ENCODE measurements at places on chromosomes 5 and 9.

- no peaks in the 10 kb centered on the region for H3K27me3 ChIP-seq
- no peak overlapping the region for H3K4me3 ChIP-seq
- H3K36me3 ChIP-seq: peaks cover 4% of the 10 kb centered on the region
- no peak for DNase-seq
- H3K27ac ChIP-seq: no peak overlapping the region
- H3K4me1 ChIP-seq: no peaks in the 10 kb centered on the region
Measured at GRCh38 chr9:109399258-109399767, 78.5 kb upstream of the EPB41L4B start.

DNA sequence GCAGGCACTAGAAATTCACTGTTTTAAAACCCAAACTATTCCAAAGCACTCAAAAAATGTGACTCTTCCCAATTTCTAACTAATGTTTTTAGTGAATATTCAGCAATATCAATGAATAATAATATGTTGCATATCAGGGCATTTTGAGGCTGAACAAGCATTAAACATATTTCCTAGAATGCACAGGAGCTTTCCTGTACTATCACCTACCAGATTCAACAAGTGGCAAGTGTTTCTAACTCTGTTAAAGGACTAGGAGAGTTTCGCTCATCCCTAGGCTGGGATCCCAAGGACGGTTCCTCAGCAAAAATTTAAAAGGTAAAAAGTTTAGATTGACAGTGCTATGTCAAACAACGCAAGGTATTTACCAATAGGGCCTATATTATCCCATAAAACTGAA, 21.0 kb downstream of the GNE start:
- H3K27me3 ChIP-seq: no peaks in the 10 kb centered on the region
- no peak overlapping the region for H3K27ac ChIP-seq
- peaks cover 34% of the 10 kb centered on the region for H3K36me3 ChIP-seq
- H3K4me1 ChIP-seq: no peaks in the 10 kb centered on the region

GRCh38 chr5:152358861-152359568, 46.1 kb downstream of the NMUR2 start:
- no peaks in the 10 kb centered on the region for H3K36me3 ChIP-seq
- H3K27ac ChIP-seq: no peak overlapping the region
- peaks cover 2% of the 10 kb centered on the region for H3K27me3 ChIP-seq
- DNase-seq: no peak
- H3K4me3 ChIP-seq: no peak overlapping the region

DNA sequence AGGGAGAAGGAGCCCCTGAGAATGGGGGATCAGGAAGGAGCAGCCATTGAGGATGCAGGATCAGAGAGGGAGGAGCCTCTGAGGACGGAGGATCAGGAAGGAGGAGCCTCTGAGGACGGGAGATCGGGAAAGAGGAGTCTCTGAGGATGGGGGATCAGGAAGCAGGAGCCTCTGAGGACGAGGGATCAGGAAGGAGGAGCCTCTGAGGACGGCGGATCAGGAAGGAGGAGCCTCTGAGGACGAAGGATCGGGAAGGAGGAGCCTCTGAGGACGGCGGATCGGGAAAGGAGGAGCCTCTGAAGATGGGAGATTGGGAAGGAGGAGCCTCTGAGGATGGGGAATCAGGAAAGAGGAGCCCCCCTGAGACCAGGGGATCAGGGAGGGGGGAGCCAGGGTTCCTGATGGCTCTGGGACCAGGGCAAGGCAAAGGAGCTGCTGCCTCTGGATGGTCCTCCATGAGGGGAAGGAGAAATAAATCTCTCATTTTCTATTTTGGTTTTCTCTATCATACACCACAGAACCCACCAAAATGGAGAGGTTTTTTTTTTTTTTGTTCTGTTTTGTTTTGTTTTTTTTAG, 22.6 kb upstream of the SARDH start:
- no peak for DNase-seq
- no peak overlapping the region for H3K4me3 ChIP-seq
- H3K36me3 ChIP-seq: peaks cover 33% of the 10 kb centered on the region
- no peak overlapping the region for H3K27ac ChIP-seq

DNA sequence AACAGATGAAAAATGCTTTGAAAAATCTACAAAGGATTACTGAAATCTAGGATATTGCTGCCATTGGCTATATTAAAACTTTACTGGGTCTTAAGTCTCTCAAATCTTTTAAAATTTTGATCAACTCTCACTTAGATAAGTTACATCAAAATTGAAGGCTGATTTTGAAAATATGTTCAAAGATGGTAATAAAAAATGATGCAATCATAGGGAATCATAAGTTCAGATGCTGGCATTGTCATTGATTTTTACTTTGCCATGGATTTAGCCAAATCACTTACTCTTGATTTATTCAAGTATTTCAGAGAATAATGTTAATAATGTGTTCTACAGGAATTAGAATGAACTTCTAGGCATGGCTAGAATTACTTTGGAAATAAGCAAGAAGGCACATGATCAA, 24.2 kb downstream of the LARS1 start:
- peaks cover 43% of the 10 kb centered on the region for H3K36me3 ChIP-seq
- no peaks in the 10 kb centered on the region for H3K4me1 ChIP-seq
- H3K4me3 ChIP-seq: no peak overlapping the region

GRCh38 chr5:168624850-168625364, 45.7 kb upstream of the PANK3 start:
- H3K27me3 ChIP-seq: peaks cover 14% of the 10 kb centered on the region
- no peak for DNase-seq
- H3K27ac ChIP-seq: no peak overlapping the region
- no peaks in the 10 kb centered on the region for H3K4me1 ChIP-seq
- H3K36me3 ChIP-seq: peaks cover under 1% of the 10 kb centered on the region

- H3K4me3 ChIP-seq: no peak overlapping the region
- no peaks in the 10 kb centered on the region for H3K4me1 ChIP-seq
- no peaks in the 10 kb centered on the region for H3K36me3 ChIP-seq
- no peak overlapping the region for H3K27ac ChIP-seq
- no peak for DNase-seq
Measured at GRCh38 chr5:77015938-77016569, 14.2 kb upstream of the AGGF1 start.

DNA sequence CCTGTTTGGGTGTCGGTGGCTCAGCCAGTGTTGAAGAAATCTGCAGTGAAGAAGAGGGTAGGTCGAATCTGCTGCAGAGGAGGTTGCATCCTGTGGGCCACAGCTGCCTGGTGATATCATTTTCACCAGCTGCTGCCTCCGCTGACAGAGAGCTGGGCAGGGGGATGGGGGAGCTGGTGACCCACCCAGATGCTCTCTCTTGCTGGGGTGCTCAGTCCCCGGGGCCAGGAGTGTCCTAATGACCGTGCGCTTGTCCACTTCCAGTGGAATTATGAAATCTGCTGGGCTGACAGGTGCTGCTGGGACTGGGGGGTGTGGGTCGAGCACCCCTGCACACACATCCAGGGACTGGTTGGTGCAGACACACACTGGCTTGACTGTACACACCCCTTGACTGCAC, 83.2 kb upstream of the IRX4 start:
- no peak for DNase-seq
- H3K36me3 ChIP-seq: no peaks in the 10 kb centered on the region
- no peaks in the 10 kb centered on the region for H3K4me1 ChIP-seq
- H3K27me3 ChIP-seq: peaks cover 23% of the 10 kb centered on the region
- no peak overlapping the region for H3K27ac ChIP-seq
- no peak overlapping the region for H3K4me3 ChIP-seq

DNA sequence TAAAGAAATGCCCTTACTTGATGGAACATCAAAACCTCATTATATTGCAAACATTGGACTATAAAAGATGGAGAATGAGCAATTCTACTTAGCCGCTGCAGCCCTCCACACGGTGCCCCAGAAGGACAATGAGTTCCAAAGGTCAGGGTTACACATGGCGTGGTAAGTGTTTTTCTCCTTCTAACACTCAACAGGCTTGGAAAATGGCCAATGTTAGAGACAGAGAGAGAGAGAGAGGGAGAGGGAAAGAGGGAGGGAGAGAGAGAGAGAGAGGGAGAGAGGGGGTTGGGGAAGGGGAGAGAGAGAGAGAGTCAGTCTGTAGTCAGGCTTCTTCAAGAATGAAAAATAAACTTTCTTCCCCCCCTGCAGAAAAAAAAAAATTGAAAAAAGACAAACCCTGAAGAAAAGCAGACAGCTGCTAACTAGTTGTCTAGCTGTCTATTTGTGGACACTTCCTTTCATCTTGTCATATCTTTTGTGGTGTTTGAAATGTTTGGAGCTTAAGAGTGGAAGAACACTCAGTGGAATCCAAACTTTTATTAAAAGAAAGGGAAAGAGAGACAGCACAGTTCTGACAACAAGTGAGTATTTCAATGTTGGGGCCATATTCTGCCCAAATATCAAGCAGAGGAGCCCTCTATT, 324.8 kb downstream of the TMEM38B start:
- H3K4me1 ChIP-seq: peaks cover 18% of the 10 kb centered on the region
- H3K4me3 ChIP-seq: no peak overlapping the region
- no peaks in the 10 kb centered on the region for H3K36me3 ChIP-seq

DNA sequence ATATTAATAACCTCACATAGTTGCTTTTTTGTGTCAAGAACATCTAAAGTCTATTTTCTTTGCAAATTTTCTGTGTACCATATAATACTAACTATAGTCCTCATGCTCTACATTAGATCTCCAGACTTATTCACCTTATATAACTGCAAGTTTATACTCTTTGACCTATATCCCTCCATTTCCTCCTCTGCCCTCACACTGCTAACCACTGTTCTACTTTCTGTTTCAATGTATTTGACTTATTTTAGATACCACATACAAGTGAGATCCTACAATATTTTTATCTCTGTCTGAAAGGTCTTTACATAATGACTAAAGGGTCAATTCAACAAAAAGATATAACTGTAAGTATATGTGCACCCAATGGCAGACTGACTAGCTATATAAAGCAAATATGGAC, 789.7 kb upstream of the ZNF608 start:
- H3K4me1 ChIP-seq: no peaks in the 10 kb centered on the region
- peaks cover 13% of the 10 kb centered on the region for H3K36me3 ChIP-seq
- H3K27me3 ChIP-seq: no peaks in the 10 kb centered on the region
- no peak overlapping the region for H3K27ac ChIP-seq

GRCh38 chr9:114484215-114484853, 20.9 kb downstream of the WHRN start:
- DNase-seq: no peak
- H3K36me3 ChIP-seq: no peaks in the 10 kb centered on the region
- no peak overlapping the region for H3K27ac ChIP-seq
- H3K4me3 ChIP-seq: no peak overlapping the region
- H3K27me3 ChIP-seq: no peaks in the 10 kb centered on the region

DNA sequence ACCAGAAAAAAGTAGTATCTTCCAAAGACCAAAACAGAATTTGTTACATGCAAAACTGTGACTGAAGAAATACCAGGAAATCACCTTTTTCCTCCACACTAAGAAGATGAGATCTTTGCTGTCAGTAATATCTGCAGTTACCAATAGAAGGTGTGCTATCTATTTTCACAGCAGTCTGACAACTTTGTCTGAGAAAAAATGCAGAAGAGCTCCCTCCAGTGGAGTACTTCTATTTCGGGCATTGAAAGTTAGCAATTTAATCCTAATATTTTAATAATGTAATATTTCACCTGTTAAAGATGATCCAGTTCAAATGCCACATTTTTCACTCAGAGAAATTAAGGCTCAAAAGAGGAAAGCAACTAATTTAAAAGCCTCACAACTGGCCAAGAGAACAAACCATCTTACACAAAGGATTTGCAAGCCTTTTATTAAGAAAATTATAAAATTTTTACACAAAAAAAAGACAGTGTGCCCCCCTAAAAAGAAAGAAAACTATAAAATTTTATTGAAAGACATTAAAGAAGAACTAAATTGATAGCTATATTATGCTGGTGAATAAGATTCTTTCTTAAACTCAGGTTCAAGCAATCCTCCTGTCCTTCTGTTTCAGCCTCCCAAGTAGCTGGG, 50.6 kb downstream of the DEPDC1B start:
- H3K4me1 ChIP-seq: no peaks in the 10 kb centered on the region
- no peak overlapping the region for H3K4me3 ChIP-seq
- H3K27me3 ChIP-seq: no peaks in the 10 kb centered on the region
- DNase-seq: no peak
- peaks cover 10% of the 10 kb centered on the region for H3K36me3 ChIP-seq

DNA sequence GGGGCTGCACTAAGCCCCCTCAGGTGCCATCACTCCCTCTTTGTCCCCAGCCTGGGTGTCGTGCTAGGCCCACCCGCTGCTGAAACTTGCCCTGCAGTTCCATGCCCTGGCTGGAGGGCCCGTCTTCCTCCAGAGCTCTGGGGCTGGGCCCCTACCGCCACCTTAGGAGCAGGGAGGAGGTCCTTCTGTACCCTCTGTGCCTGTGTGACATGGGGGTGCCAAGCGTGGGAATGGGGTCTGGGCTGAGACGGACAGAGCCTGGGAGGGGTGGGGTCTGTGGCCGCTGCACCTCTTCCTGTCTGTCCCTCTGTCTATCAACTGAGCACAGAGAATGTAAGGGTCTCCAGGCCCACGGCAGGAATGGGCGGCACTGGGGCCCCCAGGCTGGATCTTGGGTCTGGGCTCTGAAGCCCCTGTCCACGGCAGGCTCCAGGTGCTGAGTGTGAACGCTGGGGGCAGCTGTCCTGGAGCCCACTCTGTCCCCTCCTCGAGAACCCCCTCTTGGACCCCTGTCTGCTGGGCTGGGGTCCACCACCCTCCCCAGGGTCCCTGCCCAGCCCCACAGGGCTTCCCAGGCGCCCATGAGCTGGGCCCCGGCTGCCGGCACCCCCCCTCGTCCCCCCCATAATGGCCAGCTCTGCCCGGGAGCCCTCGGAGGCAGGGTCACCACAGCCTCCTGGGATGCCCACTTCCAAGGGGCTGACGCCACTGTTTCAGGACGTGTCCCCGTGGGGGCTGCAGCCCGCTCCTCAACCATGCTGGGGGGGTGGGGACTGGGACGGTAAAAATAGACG, 15.8 kb upstream of the NRARP start:
- DNase-seq: no peak
- no peaks in the 10 kb centered on the region for H3K4me1 ChIP-seq
- H3K4me3 ChIP-seq: no peak overlapping the region
- no peaks in the 10 kb centered on the region for H3K36me3 ChIP-seq

DNA sequence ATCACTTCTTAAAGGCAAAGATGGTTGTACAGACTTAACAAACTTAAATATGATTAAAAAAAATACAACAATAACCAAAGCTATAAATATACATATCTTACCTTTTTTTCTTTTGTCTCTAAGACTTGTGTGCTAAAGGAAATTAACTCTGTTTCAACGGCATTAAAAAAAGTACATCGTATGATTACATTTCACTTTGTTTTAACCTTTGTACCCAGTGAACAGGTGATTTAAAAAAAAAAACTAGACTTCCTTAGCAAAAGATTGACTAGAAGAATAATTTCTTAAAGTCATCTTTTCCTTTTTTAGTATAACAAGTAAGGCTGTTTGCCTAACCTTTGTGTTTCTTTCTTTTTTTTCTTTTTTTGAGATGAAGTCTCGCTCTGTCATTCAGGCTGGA, at the start of gene LRRC19:
LRRC19 (minus strand) TSS at position 182 of the 400 bp plus-strand sequence. CDS start 5,978 bp downstream, outside the sequence.
- H3K4me3 ChIP-seq: no peak within 1 kb of the TSS
- H3K36me3 ChIP-seq: no peaks in the 10 kb centered on the region
- H3K27ac ChIP-seq: no peak within 1 kb of the TSS
- no peaks in the 10 kb centered on the region for H3K27me3 ChIP-seq

Data from type B pancreatic cell (in vitro differentiated cells).